ENCODE measurements at places on chromosomes 11 and 22.

GRCh38 chr22:41565403-41566054, 4.7 kb downstream of the CSDC2 start:
- no peak overlapping the region for H3K4me3 ChIP-seq
- H3K36me3 ChIP-seq = no peaks in the 10 kb centered on the region
- no peaks in the 10 kb centered on the region for H3K4me1 ChIP-seq
- no peak overlapping the region for H3K27ac ChIP-seq
- H3K27me3 ChIP-seq = no peaks in the 10 kb centered on the region
- no peak for DNase-seq

DNA sequence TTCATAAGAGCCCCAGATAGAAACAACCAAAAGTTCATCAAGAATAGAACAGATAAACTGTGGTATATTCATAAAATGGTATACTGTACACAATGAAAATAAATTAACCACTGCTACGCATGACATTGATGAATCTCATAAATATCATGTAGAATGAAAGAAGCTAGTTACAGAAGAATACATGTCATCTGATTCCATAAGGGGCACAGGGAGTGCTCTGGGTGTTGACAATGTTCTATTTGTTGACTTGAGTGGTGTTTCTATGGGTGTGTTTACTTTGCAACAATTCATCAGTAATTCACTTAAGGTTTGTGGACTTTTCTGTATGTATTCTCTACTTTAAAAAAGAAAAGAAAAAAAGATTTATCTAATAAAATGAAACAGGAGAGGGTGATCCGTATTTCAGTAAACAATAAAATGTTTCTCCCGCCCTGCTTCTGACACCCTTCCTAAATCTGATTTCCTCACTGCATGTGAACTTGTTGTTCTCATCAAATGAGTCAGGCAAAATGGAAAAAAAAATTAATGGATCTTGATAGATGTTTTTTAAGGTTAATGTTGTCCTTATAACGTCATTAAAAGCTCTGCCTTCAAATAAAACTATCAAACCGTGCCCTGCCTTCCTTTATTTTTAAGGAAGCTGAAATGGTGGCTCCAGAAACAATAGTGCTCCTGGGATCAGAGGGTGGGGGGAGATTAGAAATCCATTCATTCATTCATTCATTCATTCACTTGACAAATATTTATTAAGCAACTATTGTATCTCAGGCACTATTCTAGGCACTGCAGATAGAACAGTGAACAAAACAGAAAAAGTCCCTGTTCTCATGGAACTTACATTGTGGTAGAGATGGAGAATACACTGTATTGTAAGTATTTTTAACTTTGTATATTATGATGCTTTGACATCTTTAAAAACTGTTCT, 77.2 kb upstream of the CD44 start:
- H3K27ac ChIP-seq = no peak overlapping the region
- H3K4me1 ChIP-seq = peaks cover 22% of the 10 kb centered on the region
- DNase-seq = no peak
- H3K4me3 ChIP-seq = no peak overlapping the region

DNA sequence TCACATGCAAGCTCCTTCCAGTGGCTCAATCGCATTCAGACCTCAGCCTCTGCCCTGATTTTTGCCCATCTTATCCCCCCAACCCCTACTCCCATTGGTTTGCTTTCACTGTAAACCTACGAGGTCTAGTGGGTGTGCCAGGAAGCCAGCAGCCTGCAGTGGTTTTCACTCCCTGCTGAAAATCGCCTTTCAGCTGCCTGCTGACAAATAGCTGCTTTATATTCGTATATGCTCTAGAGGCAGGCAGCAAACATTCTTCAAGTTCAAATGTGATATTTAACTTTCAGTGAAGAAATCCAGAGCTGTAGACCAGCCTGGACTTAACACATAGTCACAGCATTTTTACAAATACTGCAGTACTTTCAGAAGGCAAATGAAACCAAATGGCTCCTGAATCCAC, 92.8 kb upstream of the APOA1 start:
- peak overlapping the region; percentile 78 for H3K27ac ChIP-seq
- no peaks in the 10 kb centered on the region for H3K27me3 ChIP-seq
- peaks cover 56% of the 10 kb centered on the region for H3K4me1 ChIP-seq
- peak; percentile 16 for DNase-seq
- H3K36me3 ChIP-seq = peaks cover 3% of the 10 kb centered on the region
- H3K4me3 ChIP-seq = peak overlapping the region; percentile 30

GRCh38 chr11:29534836-29535235, 482.0 kb downstream of the KCNA4 start:
- no peak overlapping the region for H3K27ac ChIP-seq
- no peaks in the 10 kb centered on the region for H3K27me3 ChIP-seq
- no peaks in the 10 kb centered on the region for H3K4me1 ChIP-seq

DNA sequence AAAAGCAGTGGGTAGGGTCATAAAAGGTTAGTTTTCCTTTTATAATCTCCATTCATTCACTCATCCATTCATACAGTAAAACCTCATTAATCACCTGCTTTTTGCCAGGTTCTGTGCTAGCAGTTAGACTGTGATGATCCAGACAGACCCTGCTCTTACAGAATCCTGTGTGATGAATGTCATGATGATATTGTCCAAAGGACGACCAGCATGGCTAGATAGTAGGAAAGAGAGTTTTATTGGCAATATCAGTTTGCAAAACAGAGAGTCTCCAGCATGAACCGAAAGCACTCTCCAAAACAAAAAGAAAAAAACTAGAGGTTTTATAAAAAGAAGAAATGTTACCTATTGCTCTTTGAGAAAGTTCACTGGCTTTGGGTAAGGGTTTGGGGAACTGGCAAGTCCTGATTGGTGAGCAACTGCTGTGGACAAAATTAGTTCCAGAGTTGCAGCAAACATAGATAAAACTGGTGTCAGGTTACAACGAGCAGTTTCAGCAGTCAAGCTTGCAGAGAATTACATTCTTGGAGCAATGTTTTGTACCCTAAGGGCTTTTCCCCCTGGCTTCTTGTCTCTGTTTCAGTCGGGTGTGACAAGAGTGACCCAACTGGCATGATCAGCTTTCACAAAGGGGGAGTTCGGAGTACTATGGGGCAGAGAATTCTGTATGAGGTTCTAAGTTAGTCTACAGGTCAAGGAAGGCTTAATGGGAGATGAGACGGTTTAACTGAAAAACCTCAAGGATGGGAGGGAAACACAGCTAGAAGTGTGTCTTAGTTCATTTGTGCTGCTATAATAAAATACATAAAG, 58.3 kb downstream of the HSD17B12 start:
- H3K36me3 ChIP-seq = no peaks in the 10 kb centered on the region
- H3K27ac ChIP-seq = no peak overlapping the region
- DNase-seq = no peak
- H3K4me3 ChIP-seq = no peak overlapping the region
- no peaks in the 10 kb centered on the region for H3K4me1 ChIP-seq

DNA sequence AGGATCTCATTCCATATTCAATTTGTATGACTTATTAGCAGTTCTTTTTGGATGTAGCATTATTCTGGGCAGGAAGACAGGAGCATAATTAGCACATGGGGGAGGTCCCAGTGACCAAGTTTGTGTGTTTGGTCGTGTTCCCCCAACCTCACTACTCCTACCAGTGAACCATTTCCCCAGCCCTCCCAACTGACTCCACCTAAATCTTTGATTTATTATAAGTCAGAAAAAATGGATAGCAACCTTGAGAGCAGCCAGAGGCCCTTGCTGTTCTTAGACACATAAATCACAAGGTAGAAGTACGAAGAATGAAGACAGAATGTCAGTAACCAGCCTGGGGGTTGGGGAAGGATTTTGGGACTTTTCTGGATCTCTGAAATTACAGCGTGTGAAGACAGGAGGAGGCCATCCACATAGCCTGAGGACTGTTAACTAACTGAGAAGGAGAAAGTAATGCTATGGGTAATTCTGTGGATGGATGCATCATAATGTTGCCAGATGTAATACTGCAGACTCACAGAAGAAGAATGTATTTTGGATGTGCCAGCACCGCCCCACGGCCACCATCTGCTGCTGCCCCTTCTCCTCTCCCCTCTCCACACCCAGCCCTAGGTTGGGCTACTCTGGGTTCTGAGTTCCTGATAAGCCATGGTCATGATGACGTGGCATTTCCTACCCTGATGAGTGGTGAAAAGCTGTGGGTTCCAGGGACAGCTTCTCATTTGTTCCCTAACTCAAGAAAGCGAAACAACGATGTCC, 124.3 kb upstream of the TTC12 start:
- H3K4me1 ChIP-seq = no peaks in the 10 kb centered on the region
- H3K27ac ChIP-seq = no peak overlapping the region
- no peaks in the 10 kb centered on the region for H3K27me3 ChIP-seq
- no peak for DNase-seq
- no peak overlapping the region for H3K4me3 ChIP-seq
- H3K36me3 ChIP-seq = no peaks in the 10 kb centered on the region

DNA sequence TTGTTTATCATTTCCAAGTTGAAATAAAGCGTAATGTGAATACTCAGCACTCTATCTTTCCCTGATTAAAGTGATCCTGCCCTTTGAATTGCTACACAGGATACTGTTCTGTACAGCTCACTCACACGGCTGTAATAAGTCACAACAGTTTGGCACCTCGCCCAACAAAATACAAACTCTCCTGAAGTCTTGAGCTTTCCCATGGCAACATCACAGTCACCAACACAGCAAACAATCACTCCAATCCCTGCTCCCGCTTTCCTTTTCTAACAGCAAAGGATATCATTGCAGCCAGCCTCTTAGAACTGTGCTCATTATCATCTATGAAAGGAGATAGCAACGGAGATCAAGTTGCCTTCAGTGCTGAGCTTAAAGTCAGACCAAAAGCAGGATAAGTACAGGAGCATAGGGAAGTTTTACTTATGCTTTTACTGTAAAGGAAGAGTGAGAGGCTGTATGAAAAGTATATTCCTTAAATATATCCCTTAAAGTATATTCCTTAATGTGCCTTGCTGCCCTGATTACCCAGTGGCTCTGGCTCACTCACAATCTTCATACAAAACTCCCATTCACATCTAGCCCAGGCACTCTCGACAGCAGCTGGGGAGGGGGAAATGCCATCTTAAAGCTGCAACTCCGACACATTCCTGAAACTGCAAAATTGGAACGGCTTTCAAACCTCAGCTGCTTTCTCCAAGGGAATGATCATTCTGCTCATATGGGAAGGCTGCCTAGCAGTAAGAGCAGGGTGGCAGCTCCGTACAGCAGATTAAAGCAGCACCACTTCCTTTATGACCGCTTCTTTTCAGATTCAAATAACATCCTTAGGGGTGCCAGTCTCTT, 35.8 kb downstream of the MAML2 start:
- H3K36me3 ChIP-seq = no peaks in the 10 kb centered on the region
- H3K27me3 ChIP-seq = no peaks in the 10 kb centered on the region
- no peak overlapping the region for H3K27ac ChIP-seq
- no peak overlapping the region for H3K4me3 ChIP-seq
- peaks cover 5% of the 10 kb centered on the region for H3K4me1 ChIP-seq
- DNase-seq = no peak

DNA sequence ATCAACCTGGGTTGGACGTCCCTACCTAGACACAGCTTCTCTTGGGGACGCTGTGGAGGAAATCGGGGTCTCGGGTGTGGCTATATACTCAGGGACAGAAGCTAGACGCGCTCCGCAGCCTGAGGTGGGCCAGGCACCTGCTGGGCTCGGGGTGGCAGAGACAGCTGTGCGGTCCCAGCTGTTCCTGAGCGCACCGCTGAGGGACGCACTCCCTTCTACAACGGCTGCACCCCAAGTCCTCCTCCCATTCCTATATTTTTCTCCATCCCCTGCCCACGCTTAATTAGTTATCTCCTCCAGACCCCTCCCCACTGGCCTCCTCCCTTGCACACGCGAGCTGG, 188 bp upstream of the MTNR1B start:
- no peak overlapping the region for H3K4me3 ChIP-seq
- H3K4me1 ChIP-seq = no peaks in the 10 kb centered on the region
- H3K27me3 ChIP-seq = no peaks in the 10 kb centered on the region

DNA sequence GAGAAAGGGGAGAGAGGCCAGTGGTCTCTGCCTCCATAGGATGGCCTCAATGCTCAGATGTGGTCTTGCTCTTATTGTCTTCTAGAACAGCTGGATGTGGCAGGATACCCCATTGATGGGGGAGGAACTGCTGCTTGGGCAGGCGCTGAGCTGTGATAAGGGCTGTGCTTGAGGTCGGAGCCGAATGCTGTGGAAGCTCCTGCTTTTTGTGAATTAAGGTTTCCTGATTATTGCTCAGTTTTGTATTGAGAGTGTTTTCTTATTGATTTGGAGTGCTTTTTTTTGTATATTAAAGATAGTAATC, 57.2 kb downstream of the CABIN1 start:
- no peaks in the 10 kb centered on the region for H3K27me3 ChIP-seq
- no peak overlapping the region for H3K4me3 ChIP-seq
- no peaks in the 10 kb centered on the region for H3K4me1 ChIP-seq
- H3K27ac ChIP-seq = no peak overlapping the region

DNA sequence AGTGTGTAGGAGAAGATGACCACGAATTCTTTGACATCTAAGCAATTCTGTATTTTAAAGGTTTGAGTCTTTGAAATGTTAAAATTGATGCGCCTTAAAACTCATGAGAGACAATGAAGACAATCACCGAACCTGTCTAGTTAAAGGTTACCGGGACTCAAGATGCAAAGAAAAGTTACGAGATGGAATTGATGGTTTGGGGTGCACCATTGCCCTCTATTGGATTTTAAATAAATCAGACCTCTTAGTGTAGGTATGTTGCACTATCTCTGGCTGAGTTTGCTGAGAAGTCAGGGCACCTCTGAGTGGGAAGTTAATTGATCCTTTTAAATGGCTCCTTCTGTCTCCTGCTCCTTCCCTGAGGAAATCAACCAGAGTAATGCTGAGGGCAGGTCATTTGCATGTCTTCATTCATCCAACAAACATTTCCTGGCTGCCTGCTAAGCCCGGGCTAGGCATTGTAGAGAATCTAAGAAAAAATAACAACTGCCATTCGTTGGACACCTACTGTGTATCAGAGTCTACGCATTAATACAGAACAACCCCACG, 19.4 kb upstream of the TMA7B start:
- peaks cover 86% of the 10 kb centered on the region for H3K4me1 ChIP-seq
- H3K27ac ChIP-seq = peak overlapping the region; percentile 62
- H3K36me3 ChIP-seq = no peaks in the 10 kb centered on the region
- no peak overlapping the region for H3K4me3 ChIP-seq
- DNase-seq = no peak

- no peaks in the 10 kb centered on the region for H3K27me3 ChIP-seq
- peak overlapping the region; percentile 11 for H3K27ac ChIP-seq
- no peak overlapping the region for H3K4me3 ChIP-seq
- peaks cover 59% of the 10 kb centered on the region for H3K4me1 ChIP-seq
- no peak for DNase-seq
Measured at GRCh38 chr22:24141586-24141985, 39.7 kb upstream of the SUSD2 start.

- peaks cover 36% of the 10 kb centered on the region for H3K36me3 ChIP-seq
- DNase-seq = no peak
Measured at GRCh38 chr11:66002648-66003225, 434 bp downstream of the BANF1 start.

All from effector memory CD4-positive, alpha-beta T cell (primary cell).